Pancreas (tissue), 10 donors: ENCODE measurements at places on chromosomes 16 and 17. TPM values are rescaled to one million over a fixed set of nuclear protein-coding genes. Genes with fewer than 3 reads are reported as not detected.
A peak's percentile ranks its signal among the peaks of the same experiment; 100 is the strongest.

The NCBP3 gene
- 17.0 TPM for total RNA-seq

The PAGR1 gene
- total RNA-seq: 9.0 TPM

The GNG13 gene
- not detected for total RNA-seq

The CLEC3A gene
- total RNA-seq: not detected

The SPATA32 gene
- not detected for total RNA-seq

The MYH4 gene
- not detected for total RNA-seq

The RNF222 gene
- total RNA-seq: not detected

The OTOA gene
- total RNA-seq: 0.06 TPM

The EXOC7 gene
- 81.3 TPM for total RNA-seq

The KRT39 gene
- total RNA-seq: not detected

GRCh38 chr16:2223942-2224486 is 623 bp downstream of the E4F1 start:
- peak; percentile 54 for DNase-seq

GRCh38 chr16:17018585-17018939 is 452.2 kb downstream of the XYLT1 start:
- DNase-seq: no peak

DNA sequence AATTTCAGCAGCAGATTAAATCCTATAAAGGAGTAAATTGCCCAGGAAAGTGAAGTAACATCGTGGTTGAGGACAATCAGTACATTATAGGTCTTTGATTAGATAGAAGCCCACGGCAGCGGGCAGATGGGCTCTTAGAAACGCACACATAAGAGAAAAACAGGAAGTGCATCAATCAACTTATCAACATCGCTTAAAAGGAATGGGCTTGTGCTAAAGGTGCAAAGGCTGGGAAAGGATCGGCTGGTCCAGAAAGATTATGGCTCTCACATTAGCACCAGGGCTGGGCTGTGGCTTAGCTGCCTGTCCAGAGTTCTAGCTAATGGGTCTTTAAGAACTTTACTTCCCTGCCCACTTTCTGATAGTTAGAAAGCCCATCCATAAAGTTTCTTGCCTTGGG is 292.0 kb upstream of the TNRC6C start:
- no peak for DNase-seq

DNA sequence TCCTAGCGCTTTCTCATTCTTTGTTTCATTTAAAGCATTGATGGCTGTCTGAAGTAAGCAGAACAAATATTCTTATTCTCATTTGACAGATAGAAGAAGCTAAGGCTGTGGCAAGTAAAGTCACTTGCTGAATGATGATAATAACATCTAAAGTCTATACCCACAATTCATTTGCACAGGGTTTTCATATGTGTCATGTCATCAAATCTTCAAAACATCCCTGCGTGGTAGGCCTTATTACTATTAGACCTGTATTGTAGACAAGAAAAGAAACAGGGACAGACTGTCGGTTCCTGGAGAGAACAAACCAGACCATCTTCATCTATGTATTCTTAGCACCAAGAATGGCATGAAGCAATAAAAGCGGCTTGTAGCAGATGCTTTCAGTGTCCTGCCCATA is 85.9 kb downstream of the ASIC2 start:
- no peak for DNase-seq

DNA sequence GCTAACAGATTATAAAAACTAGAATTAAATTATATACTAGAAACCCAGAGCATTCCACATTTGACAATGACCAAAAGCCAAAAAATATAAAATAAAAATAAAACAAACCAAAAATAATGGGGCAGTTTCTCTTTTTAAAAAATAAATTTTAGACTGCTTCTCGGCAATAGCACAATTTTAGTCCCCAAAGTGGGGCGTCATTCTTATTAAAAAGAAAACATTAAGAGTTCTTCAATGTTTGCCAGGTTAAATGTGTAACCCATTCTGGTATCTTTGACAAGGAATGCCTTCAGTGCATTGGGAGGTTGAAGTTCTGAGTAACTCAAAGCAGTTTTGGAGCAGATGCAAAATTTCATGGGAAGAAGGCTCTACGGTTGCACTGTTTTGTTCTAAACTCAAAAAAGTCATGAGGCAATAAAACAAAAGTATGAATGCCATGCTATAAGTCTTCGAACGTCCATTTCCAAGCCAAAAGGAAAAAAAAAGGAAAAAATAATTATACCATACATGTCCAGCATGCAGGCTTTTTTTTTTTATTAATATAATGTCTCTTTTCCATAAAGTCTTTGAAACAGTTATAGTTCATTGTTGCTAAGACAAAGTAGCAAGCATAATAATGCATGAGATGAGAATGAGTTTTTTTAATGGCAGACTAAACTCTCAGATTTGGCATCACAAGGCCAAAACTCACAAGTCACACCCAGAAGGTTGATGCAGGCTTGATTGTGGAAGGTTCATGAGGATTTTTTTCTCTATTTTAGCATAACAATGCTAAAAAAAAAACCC is 3.1 kb downstream of the MAF start:
- DNase-seq: no peak

- no peak for DNase-seq
Measured at GRCh38 chr16:51312363-51313150, 161.5 kb upstream of the SALL1 start.

DNA sequence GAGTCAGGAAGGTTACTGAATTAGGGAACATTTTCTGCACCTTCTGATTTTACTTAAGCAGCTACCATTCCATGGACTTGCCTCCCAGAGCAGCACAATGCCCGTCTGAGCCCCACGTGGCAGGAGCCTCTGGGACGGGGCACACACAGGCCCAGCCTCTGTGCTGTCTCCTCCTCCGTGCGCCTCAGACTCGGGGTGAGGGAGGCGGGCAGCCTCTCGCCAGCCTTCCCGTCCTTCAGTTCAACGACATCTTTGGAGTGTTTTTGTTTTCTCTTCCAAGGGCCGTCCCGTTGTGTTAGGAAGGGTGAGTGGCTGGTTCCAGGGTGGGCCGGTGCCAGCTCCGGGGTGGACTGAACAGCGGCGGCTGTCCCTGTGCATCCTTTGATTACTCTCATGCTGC is 31.8 kb downstream of the NDEL1 start:
- DNase-seq: no peak

DNA sequence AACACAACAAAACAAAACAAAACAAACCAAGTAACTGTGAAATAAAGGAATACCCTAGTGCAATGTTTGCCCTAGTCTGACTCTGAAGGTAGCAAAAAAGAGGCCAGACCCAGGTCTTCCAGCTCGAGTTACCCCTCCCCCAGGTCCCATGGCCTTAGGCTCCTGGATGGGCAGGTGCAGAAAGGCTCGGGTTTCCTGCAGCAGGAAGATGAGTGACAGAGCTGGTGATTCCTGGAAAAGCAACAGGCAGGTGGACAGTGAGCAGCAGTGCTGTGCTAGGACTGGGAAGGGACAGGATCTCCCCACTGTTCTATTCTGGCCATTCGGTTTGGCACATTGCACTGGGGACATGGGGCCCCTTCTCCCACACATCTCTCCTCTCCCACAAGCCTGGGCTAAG is 42.9 kb upstream of the MRTFB start:
- no peak for DNase-seq

GRCh38 chr16:2933701-2934100 is 22.0 kb downstream of the FLYWCH1 start:
- no peak for DNase-seq

GRCh38 chr16:84726669-84727467 is 27.1 kb downstream of the USP10 start:
- DNase-seq: no peak

DNA sequence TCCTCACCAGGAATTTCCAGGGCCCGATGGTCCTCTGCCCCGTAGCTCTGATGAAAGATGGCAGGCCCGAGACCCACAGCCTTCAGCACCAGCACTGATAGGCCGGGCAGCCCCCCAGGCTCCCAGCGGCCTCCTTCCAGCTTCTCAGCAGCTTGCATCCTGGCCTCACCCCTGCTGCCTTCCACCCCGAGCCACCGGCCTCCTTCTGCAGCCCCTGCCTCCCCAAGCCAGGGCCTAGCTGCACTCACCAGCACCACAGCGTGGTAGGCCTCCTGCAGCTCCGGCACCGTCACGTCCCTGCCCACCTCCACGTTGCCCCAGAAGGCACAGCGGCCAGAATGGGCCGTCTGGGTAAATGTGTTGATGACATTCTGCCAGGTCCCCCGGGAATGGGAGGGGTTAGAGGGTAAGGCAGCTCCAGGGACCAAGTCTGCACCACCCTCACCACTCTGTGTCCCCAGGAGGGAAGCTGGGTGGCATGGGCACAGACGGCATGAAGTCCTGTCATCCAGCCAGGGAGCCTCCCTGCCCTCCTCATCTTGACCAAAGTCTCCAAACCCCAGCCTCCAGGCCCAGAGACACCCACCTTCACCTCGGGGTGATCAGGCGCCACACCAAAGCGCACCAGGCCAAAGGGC is 6.5 kb downstream of the FDXR start:
- no peak for DNase-seq

DNA sequence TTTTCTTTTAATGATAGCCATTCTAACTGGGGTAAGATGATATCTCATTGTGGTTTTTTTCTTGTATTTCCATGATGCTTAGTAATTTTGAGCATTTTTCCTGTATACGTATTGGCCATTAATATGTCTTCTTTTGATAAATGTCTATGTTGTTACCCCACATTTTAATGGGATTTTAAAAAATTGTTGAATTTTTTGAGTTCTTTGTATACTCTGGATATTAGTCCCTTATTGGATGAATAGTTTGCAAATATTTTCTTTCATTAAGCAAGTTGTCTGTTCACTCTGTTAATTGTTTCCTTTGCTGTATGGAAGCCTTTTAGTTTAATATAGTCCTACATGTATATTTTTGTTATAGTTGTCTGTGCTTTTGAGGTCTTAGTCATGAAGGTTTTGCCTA is 79.8 kb downstream of the BCAS3 start:
- DNase-seq: no peak

DNA sequence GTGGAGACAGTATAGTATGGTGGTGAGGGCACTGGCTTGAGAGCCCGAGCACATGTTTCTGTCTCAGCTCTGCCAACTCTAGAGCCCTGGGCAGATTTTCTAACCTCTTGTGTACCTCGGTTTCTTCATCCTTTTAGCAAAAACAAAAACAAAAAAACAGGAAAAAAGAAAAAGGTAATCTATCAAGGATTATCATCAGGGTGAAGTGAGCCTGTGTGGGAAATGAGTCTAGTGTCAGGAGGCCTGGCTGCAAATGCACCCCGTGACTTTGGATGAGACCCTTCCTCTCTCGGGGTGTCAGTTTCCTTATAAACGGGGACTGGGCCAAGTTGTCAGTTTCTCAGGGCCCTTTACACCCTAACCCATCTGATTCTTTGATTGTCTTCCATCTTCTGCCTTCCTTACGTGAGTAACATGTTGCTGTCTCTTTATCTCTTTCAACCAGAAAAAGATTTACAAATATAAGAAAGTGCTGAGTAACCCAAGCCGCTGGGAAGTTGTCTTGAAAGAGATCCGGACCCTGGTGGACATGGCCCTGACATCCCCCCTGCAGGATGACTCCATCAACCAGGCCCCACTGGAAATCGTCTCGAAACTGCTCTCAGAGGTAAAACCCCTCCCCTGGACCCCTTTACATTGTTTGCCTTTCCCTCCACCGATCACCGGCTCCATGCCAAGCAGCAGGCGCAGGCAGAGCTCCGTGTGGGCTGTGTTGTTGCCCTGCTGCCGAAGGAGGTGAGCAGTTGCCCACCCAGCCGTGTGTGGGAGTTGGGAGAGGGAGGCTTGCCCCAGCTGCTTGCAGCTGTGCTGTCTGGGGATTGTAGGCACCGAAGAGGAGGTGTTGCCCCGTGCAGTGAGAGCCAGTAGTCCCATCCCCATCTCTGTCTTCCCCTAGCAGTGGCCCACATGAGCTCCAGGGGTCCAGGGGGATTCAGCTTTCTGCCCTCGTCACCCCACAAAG is 127.1 kb upstream of the PLCG2 start:
- DNase-seq: no peak

DNA sequence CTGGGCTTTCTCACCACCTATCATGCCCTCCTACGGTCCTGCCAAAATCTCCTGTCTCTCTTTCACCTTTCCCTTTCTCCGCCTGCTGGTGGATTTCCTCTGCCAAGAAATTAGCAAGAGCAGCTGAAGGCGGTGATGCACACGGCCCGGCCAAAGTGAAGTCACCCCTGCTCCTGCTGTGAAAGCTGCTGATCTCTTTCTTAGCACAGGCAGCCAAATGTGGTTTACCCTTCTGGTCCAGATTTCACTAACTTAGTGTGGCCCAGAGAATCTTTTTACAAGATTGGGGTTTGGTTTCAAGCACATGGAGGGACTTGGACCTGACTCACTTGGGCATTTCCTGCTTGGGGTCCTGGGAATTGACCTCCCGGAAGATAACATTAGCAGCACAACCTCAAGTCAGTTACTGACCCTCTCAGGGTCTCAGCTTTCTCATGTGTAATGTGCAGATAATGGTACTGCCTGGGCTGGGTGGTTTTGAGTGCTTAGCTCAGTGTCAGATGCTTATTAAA is 155.7 kb downstream of the SOCS1 start:
- DNase-seq: no peak

DNA sequence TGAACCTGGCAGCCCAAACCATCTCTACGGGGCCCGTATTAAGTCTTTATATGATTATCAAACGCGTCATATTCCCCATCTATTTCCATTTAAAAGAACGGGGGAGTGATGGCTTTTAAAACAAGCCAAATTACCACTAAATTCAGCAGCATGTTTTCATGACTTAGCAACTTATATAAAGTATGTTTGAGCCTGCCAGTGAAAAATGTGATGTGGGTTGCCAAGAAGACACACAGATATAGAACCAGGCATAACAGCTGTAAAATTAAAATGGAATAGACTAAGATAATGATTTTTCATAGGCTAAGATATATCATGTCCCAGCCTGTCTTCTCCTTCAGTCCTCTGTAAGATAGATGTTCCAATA is 44.8 kb upstream of the HSBP1 start:
- no peak for DNase-seq

DNA sequence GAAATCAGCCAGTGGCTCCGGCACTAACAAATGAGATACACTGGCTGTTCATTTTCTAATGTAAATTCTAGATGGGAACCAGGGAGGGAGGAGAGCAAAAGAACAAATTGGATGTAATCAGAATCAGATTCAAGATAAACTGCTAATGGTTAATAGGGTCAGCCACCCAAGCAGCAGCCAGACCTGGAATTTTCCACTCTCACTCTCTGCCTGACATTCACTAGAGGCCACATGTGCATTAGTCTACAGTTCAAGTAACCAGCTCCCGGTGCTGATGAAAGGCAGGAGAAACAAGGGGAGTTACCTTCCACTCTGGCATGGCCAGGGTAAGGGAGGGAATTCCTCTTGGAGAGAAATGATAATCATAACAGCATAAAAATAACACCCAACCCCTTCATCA is 597.7 kb downstream of the TOX3 start:
- DNase-seq: no peak

GRCh38 chr16:1612320-1613111 is at the start of gene CRAMP1:
TSS of gene CRAMP1 (plus strand) at chr16:1612360. CDS start at chr16:1614640, 2,280 bp downstream.
- DNase-seq: no peak

GRCh38 chr17:4074831-4075495 is 67.9 kb downstream of the ZZEF1 start:
- peak; percentile 43 for DNase-seq

DNA sequence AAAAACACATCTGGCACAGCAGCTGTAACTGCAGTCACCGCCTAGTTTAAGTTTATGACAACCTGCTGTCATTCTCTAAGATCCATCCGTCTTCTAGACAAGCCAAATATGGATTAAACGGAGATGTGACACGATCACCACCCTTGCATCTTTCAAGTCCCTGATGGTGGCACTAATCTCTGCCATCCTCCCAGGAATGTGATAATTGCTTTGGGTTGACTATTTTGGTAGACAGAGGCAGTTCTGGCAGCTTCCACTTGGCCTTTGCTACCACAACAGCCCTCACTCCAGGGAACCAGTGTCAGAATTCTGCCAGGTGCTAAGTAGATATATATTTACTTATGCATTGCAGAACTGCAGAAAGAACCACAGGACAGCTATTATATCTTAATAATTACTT is 81.3 kb downstream of the ADCY9 start:
- DNase-seq: no peak

- no peak for DNase-seq
Measured at GRCh38 chr16:55503726-55504550, 4.9 kb upstream of the LPCAT2 start.
